ENCODE measurements at places on chromosomes 16 and 17.

DNA sequence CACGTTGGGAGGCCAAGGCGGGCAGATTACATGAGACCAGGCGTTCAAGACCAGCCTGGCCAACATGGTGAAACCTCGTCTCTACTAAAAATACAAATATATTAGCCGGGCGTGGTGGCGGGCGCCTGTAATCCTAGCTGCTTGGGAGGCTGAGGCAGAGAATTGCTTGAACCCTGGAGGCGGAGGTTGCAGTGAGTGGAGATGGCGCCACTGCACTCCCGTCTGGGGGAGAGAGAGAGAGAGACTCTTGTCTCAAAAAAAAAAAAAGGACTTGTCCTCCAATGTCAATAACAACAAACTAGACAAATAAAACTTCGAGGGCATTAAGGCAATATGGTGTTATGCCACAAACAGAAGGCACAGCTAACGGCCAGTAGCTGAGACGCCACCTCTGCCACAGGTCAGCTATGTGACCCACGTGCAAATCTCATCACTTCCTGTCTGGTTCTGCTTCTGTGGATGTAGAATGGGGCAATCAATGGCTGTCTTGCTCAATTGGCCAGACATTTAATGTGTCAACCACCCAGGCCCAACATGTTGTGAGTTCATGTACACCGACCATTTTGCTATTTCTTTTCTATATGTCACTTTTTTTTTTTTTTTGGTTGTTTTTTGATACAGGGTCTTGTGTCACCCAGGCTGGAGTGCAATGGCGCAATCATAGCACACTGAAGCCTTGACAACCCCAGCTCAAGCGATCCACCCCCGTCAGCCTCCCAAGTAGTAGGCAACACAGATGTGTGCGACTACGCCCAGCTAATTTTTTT, 834 bp upstream of the TXNDC11 start:
- peak; percentile 11 for DNase-seq

DNA sequence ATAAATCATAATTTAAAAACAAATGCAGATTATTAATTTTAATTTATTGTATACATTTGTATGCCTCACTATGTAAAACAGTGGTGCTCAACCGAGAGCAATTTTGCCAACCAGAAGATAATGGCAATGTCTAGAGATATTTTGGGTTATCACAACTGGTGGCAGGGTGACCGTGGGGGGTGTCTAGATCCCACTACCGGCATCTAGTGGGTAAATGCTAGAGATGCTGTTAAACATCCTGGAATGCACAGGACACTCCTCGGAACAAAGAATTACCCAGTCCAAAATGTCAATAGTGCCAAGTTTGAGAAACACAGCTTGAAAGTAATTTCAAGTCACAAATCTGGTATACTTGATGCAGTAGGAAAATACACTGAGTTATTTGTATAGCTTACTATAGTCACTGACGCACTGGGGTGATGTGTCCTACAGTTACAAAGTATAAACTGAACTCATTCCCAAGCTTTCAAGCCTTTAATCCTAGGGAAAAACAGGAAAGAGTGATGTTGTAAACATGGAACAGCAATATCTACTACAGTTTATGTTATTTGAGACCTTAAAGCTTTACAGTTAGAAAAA, 133.5 kb downstream of the BRIP1 start:
- no peak for DNase-seq

DNA sequence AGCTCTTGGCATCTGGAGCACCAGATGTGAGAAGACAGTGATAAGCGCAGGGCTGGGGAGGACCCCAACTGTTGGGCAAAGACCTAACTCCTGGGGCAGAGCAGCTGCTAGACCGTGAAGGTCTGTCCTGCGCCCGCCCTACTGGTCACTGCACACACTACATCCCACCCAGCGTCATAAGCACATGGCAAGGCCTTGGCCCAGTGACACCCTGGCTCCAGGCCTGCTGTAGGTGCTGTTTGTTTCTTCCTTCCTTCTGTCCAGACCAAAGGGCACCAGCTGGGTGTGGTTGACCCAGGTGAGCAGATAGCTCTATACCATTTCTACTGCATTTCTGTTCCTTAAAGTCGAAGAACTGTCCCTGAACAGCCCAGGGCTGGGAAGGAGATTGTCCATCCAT, 6.4 kb downstream of the TRPV3 start:
- DNase-seq = no peak

GRCh38 chr17:20996724-20997615, 45.8 kb downstream of the USP22 start:
- no peak for DNase-seq

- no peak for DNase-seq
Observed at GRCh38 chr16:79155904-79156303, 444.6 kb downstream of the MAF start.

- DNase-seq = no peak
Observed at GRCh38 chr16:84918006-84918909, 93.1 kb downstream of the ZDHHC7 start.

DNA sequence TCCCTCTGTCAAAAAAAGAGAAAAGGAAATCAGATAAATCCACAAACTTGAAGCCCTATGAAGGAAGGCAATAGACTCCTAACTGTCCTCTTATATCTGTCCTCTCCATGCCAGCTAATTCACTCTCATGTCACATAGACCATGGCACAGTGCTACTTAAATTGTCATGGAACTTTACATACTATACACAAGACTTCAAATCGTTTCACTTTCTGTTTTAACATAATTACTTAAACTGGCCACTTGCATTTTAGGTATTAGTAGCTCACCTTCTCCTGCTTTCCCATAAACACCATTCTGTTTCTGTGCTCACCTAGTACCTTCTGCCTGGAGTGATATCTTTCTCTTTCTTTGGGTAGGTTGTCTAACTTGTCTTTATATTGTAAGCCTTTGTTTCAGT, 816.7 kb upstream of the KIF2B start:
- no peak for DNase-seq

- DNase-seq = no peak
Observed at GRCh38 chr16:57510016-57510871, 24.0 kb upstream of the DOK4 start.

GRCh38 chr16:49679095-49679494, 176.8 kb downstream of the ZNF423 start:
- no peak for DNase-seq

DNA sequence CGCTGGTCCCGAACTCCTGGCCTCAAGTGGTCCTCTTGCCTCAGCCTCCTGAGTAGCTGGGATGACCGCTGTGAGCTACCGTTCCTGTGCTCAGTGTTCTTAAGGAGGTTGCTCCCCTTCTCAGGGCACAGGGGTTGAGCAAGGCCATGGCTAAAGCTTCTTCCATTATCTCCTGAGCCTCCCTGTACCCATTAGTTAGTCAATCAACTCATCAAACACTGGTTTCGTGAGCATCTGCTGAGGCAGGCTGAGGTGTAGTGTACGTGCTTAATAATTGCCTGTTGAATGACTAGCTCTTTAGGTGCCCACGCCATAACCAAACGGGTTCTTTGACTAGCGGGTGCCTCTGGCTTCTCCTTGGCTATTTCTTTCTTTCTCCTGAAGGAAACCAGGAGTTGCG, 11.7 kb downstream of the SGCA start:
- DNase-seq = no peak

GRCh38 chr17:50169881-50170459, 4.2 kb downstream of the SGCA start:
- DNase-seq = no peak

DNA sequence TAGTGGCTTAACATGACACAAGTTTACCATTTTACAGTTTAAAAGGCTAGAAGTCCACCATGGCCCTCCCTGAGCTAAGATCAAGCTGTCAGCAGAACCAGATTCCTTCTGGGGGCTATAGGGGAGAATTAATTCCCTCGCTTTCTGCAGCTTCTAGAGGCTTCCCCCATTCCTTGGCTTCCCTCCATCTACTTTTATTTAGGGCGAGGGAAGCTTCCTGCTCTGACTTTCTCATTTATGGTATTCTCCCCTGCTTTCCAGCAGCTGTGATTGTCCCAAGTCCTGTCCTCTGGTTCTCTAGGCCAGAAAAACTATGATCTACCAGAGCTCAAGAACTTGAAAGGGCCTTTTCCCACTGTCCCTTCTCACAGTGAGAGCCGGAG, 4.3 kb downstream of the CETP start:
- DNase-seq = no peak

DNA sequence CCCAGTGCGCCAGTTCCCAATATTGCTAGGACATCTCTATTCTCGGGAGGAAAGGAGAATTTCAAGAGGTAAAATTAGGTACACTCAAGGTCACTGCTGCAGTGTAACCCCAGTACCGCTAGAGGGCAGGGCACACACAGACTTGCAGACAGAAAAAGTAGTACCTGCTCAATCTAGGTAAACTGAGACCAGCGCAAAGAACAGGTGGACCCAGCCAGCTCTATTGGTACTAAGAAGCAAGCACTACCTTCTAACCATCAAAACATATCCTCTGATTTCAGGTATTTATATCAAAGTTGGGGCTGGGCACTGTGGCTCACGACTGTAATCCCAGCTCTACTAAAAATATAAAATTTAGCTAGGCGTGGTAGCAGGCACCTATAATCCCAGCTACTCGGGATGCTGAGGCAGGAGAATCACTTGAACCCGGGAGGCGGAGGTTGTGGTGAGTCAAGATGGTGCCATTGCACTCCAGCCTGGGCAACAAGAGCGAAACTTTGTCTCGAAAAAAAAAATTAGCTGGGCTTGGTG, 3.6 kb upstream of the WDR81 start:
- no peak for DNase-seq

DNA sequence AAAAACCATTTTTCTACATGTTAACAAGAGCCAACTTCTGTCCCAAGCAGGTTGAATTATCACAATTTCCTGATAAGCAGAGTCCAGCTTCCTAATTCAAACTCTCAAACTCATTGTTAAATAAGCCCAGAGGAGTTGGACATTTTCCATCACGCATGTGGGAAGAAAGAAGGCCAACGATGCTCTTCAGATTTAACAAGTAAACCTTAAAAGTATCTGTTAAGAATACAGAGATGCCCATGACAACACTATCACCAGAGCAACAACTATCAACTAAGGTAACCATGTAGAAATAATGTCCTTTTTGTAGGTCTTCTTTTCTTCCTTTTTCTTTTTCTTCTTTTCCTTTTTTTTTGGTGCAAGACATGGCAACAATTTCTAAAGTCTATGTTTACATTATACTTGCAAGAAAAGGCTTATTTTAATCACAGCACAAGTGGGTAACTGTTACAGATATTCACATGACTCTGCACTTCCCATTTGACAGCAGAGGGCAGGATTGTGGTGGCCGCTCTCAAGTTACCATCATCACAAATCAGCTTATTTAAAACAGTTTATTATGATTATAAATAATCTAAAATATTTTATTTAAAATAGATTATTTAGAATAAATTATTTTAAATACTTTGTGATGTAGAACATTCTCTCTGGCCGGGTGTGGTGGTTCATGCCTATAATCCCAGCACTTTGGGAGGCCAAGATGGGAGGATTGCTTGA, 35.7 kb upstream of the DHRS7B start:
- no peak for DNase-seq

DNA sequence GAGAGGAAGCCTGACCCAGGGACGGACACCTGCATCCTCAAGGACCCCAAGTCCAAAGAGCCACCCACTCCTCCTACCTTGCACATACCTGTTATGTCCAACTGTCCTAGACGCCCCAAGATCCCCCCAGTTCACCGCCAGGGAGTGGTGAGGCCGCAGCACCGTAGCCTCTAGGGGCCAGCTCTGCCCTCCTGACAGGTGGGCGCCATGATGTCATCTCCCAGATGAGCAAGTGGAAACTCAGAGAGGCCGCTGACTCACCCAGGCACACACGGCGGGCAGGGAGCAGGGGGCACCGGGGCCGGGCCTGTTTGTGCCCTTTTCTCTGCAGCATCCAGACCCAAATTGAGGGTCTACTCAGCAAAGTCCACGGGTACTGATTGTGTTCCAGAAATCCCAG, 4.8 kb upstream of the ZNF469 start:
- DNase-seq = no peak

DNA sequence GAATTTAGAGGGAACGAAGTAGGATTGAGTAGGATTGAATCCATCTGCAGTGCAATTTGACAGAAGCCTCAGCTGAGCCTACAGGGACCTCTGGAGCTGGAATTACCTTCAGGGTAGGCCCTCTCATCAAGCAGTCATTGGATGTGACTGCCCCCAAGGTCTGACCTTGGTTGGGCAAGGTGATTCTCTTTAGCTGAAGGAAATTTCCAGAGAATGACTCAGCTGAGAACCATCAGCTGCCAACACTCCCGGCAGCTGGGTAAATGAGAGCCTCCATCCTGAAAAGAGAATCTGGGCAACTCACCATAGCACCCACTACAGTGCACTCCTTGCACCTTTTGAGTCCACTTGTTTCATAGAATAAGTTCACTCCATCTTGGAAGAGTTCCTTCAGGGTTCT, 113.5 kb upstream of the MED13 start:
- peak; percentile 72 for DNase-seq

- peak; percentile 68 for DNase-seq
Observed at GRCh38 chr17:60372790-60373483, 19.0 kb downstream of the USP32 start.

DNA sequence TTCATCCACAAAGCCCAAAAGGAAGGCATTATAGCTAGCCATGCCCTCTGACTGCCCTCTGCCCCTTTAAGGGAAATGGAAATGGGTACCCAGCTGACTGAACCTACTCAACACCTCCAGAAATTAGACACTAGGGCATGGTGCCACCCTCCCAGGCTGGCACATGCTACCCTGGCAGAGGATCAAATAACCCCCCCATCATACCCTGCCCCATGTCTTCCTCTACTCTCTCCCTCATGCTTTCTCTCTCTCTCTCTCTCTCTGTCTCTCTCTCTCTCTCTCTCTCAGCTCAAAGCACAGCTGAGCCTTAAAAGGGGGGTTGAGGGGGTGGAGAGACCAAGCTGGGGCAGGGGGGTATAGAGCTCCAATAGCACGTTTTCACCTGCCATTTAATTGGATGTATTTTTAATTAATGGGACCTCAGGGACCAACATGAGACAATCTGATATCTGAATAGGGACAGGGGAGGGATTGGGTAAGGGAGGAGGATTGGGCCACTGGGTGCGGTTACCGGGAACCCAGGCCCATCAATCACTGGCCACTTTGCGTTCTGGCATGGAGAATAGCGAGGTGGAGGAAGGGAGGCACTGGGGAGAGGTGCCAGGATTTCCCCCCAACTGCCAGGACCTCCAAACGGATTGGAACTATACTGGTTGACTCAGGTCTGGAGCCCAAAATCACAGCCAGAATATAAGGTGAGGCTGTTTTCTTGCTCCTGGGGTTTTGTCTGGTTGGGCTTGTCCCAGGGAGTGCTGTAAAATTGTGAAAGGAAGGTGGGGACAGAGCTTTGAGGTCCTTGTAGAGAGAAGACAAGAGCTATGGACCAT, 57.8 kb downstream of the NEUROD2 start:
- DNase-seq = no peak

DNA sequence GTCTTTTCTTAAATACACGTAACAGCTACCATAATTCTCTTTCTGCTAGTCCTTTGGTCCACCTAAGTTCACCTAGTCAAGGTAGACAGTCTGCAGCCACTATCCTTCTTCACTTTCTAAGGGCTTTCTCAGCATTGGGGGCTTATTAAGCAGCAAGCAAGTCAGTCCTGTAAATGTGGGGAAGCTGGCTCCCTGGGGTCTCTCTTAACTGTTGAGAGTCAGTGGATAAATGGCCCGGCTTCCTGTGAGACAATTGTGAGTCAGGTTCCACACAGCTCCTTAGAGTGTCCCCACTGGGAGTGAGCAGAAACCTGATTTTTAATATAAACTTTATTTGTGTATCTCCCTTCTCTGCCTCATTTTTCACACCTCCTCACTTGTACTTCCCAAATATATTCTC, 132.1 kb downstream of the CDH13 start:
- DNase-seq = no peak

GRCh38 chr17:83106056-83106588, 26.7 kb downstream of the METRNL start:
- DNase-seq = no peak

- no peak for DNase-seq
Observed at GRCh38 chr16:87964049-87964659, 12.9 kb downstream of the BANP start.
